ENCODE measurements at places on chromosomes 3 and 15.

DNA sequence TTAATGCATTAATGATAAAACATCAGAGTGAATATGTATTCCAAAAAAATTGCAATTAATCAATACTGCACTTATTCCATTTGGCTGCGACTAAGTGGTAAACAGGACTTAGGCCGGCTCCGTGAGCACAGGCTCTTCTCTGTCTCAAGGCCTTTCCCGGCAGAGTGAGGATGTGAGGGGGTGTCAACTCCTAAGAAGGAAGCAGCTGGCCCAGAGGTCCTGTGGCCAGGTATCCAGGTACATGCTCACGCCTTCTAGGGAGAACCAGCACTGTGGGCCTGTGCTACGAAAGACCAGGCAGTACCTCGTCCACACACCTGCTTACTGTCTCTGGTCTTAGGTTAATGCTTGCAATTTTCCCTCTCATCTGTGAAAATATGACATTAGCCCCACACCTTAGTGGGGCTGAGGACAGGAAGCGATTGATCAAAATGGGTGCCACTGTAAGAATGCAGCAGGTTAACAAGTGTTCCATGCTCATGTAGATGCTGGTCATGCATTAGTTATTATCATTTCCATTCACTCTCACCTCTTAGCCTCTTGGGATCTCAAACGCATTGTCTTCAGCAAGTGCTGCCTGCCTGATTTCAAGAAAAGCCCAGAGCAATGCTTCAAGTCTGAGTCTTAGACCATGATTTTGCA, 175.3 kb downstream of the ABHD5 start:
- no peak for DNase-seq

GRCh38 chr3:15708882-15709677, 88.7 kb downstream of the ANKRD28 start:
- peak; percentile 84 for DNase-seq

DNA sequence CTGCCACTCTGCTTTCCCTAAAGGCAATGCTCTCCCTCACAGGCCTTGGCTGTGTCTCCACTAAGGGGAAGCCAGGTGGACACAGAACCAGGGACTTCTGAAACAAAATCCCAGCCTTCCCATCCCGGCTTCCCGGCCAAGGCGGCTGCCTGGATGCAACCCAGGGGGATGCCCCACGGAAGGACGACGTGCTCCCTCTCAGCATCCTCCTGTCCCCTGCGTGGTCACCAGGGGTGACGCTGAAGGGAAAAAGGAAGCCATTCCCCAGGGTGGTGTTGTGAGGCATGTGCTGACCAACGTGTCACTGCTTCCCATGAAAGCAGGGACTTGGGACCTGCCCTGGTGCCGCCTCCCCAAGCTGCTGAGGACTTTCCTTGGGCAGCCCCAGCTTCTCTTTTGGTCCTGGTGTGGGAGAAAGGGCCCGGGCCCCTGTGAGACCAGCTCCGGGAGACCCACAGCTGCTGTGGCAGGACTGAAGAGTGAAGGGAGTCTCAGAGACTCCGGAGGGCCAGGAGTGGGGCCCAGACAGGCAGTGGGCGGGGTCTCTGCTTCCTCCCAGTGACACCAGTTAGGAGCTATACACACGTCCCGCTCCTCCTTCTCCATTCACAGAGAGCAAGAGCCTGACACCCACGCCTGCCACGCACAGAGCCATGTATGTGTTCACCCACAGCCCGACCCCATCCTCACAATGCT, 139.2 kb downstream of the NUP210 start:
- DNase-seq: no peak

GRCh38 chr3:25246913-25247312, 181.2 kb upstream of the RARB start:
- DNase-seq: no peak

DNA sequence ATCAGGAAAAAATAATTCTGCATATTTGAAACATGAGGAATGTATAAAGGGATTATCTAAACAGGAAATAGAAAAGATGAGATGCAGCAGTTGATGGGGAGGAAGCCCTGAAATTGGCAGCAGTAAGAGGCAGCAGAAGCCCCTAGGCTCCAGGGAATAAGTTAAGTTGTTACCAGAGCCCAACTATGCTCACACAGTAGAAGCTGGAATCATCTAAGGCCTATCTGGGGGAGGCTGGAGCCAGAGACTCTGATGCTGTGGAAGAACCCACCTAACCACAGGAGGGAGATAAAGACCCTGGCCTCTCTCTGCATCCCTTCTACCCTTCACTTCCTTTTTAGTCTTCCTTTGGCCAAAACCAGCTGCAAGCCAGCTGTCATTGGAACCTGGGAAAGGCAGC, 519.7 kb downstream of the DIPK2A start:
- DNase-seq: no peak

- DNase-seq: no peak
Observed at GRCh38 chr15:90818251-90819210, 49.9 kb upstream of the FURIN start.

DNA sequence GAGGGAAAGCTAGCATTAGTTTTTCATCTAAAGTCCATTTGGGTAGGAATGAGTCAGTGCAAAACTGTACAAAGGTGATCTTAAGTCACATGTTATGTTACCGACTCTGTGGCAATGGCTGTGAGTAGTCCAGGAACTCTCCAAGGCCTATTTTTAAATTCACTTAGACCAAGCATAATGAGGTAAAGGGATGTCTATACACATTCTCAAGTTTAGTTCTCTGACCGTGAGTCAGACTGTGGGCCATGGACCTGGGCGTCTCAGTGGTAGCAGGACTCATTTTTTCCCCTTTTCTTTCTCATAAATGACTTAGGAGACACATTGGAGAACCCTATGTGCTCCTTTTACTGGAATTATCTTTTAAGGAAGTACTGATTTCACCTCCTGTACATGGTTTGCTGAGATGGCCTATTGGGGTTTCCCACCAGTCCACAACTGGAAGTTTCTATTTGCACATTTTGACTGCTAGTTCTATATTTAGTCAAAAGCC, 488.7 kb upstream of the TPRG1 start:
- DNase-seq: peak; percentile 81

- DNase-seq: peak; percentile 89
Observed at GRCh38 chr15:70494852-70495571, 268.3 kb downstream of the UACA start.

DNA sequence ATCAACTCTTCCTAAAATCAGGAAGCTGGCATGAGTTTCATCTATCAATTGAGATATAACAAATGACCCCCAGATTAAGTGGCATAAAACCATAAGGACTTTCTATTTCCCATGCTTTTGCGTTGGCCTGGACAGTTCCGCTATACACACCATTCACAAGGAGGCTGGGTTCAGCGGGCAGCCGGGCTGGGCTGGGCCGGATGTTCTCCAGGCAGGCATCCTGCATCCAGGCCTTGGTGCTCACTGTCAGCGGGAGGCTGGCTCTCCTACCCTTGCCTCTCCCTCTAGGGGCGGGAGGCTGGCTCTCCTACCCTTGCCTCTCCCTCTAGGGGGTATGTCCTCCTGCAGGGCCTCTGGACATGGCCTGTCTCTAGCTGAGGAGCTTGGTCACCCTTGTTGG, 266.0 kb upstream of the ARRDC4 start:
- no peak for DNase-seq

DNA sequence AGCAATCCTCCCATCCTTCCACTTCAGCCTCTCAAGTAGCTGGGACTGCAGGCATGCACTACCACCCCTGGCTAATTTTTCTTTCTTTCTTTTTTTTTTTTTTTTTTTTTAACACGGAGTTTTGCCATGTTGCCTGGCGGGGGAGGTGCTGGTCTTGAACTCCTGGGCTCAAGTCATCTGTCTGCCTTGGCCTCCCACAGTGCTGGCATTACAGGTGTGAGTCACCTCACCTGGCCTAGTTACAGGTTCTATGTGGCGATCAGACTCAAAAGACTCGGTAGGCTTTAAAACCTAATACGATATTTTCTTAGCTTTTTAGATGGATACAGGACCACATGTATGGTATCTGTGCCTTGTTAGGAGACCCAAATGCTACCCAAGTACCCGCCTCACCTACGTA, 14.0 kb upstream of the SLC25A26 start:
- DNase-seq: no peak

DNA sequence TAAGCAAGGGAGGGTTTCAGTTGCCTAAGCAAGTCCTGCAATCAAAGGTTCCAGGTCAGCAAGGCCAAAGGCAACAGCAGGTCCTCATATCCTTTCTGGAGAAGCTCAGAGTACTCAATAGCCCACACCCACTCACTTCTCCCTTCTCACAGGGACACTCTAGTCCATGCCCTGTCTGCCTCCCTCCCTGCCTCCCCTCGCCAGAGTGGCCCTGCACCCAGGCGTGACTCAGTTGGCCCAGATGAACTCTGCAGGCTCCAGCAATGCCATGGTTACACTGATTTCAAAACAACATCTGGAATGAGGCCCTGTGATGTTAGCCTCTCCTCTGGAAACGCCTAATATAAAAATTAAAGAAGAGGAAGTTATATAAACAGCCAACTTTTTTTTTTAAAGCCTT, 32.9 kb downstream of the IL16 start:
- DNase-seq: peak; percentile 20

GRCh38 chr3:17399586-17399985, 342.8 kb downstream of the TBC1D5 start:
- DNase-seq: no peak

DNA sequence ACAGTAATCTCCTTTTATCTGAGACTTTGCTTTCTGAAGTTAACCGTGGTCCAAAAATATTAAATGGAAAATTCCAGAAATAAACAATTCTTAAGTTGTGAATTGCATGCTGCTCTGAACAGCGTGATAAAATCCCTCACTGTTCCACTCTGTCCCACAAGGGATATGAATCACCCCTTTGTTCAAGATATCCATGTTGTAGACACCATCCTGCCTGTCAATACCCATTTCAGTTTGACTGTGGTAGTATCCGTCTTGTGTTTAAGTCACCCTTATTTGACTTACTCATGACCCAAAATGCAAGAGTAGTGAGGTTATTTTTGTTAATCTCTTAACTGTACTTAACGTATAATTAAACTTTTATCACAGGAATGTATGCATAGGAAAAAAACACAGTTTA, 435.0 kb downstream of the SHQ1 start:
- peak; percentile 77 for DNase-seq

DNA sequence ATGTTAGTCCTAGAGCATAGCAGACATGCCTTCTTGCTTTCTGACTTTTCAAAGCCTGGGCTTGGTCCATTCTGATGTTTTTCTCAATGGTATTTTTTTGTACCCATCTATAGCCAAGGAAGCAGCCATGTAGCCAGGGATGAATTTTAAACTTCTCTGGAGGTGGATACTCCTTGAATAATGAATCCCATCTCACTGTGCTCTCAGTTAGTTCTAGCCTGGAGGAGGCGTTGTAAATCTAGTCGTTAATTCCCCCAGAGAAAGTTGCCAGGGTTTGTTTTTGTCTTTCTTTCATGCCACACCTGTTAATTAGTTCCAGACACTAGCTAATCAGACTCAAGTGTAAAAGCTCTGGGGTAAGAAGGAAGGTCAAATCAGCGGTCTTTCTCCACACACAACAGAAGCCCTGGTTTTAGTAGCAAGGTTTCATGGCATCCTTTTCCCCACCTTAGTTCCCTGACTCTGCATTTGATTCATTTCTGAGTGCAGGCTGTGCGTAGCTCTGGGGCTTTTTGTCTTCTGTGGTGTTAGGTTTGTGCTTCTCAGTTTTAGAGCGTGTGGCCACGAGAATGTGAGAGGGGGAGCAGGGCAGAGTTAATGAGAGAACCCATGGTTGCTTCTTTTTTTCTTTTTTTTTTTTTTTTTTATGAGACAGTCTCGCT, 19.7 kb downstream of the PTPRG start:
- no peak for DNase-seq

DNA sequence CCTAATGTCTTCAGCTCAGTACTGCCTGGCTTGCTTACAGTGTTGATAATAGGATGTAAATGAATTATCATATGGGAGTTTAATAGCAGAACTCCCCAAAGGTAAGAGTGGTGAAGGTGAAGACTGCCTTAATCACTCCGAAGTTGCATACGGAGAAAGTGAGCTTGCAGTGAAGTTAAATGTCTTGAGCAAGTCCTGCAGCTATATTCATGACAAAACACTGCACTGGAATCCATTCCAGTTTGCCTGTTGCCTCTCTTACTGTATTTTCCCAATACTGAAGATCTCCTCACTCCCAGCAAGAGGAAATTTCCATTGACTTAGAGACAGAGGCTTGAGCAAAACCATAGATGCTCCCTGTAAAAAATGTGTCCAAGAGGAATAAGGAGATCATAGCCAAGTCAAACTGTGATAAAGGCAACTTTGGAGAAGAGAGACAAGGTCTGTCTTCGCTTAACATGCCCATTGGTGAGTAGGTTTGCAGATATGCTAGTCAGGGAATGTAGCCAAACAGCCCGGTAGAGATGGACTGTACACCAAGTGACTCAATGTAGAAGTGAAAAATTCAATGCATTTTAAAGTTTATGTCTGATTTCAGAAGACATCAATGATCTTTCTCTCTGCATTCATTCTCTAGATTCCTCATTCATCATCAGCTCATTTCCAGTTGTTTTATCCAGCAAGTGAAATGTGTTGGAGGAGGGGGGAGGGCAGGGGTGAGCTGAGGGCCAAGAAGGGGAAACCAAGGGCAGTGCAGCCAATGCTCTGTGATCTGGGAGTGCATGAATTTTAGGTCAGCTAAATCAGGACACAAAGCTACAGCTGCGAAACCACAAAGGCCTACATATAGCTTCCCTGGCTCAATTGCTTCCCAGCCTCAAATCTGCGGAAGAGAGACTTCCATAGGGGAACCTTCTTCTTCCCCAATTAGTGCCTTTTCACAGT, 667.1 kb upstream of the NR2F2 start:
- DNase-seq: peak; percentile 66

- DNase-seq: peak; percentile 85
Observed at GRCh38 chr15:39657668-39658067, 76.8 kb downstream of the THBS1 start.

- DNase-seq: no peak
Observed at GRCh38 chr3:17631609-17632008, 110.8 kb downstream of the TBC1D5 start.

GRCh38 chr15:88907111-88907510, 6.1 kb downstream of the MFGE8 start:
- no peak for DNase-seq

DNA sequence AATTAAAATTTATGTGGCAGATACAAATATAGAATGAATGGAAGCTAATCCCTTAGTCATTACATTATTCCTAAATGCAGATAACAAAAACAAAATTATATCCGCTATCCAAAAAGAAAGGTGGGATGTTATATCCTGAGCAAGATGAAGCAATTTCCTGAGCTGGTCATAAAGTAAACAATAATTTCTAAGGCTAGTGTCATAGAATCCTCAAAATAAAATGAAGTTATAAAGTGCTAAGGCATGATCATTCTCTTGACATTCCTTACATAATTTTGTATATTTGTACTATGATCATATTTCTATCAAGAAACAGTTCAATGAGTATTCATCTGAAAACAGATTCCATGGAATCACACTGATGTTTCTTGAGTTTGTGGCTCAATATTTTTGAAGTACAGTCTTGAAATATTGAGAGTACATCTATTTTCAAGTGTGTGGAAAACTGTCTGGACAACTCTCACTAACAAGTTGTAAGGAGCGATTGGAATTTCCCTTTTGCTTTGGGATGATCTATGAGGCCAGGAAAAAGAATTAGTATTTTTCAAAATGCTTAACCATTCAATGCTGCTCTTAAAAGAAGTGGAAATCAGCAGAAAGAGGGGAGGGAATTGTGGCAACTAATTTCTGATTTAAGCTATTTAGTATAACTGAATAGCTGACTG, 92.4 kb downstream of the ABI3BP start:
- DNase-seq: peak; percentile 67

GRCh38 chr3:2274526-2274925, 175.9 kb downstream of the CNTN4 start:
- no peak for DNase-seq

Measured in cardiac fibroblast (primary cell).